ENCODE measurements at places on chromosomes 13 and 19.

- no peak for DNase-seq
These were observed 77.2 kb upstream of the ANKRD10 start for GRCh38 chr13:110991991-110992508.

- no peak for DNase-seq
These were observed 33.9 kb downstream of the GPR12 start for GRCh38 chr13:26726684-26727083.

GRCh38 chr19:39126312-39127187, 964 bp downstream of the PAK4 start:
- DNase-seq = no peak

GRCh38 chr19:8665468-8666213, 33.0 kb downstream of the ACTL9 start:
- DNase-seq = no peak

DNA sequence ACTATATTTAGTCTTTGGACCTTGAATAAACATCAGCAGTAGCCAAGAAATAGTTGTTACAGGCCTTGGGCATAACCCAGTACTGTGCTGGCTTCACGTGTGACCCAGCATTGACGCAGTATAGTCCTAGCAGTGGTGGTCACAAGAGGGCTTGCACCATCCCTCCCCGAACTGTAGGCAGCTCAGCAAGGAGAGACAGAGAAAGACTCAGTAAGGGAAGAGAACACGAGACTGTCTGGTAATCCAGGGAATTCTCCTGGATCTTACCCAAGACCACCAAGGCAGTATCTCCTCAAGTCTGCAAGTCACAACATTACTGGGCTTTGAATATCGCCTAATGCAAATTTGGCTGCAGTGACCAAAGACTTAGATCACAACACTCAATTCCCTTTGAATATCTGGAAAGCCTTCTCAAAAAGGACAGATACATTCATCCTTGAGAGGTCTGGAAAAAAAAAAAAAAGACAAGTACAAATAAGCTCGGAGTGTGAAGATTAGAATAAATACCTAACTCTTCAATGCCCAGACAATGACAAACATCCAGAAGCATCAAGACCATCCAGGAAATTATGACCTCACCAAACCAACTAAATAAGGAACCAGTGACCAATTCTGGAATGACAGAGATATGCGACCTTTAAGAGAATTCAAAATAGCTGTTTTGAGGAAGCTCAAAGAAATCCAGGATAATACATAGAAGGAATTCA, 39.7 kb downstream of the CAB39L start:
- DNase-seq = no peak

GRCh38 chr19:18683958-18684641, 620 bp downstream of the CRTC1 start:
- no peak for DNase-seq

- peak; percentile 48 for DNase-seq
These were observed 87.4 kb upstream of the UBL3 start for GRCh38 chr13:29937841-29938240.

- peak; percentile 77 for DNase-seq
These were observed 18.5 kb downstream of the LMTK3 start for GRCh38 chr19:48492925-48493717.

- no peak for DNase-seq
These were observed 503.0 kb downstream of the DCT start for GRCh38 chr13:93976528-93976927.

- DNase-seq = no peak
These were observed 423.1 kb downstream of the FGF14 start for GRCh38 chr13:101978552-101979315.

- no peak for DNase-seq
These were observed 15.5 kb upstream of the ZNF835 start for GRCh38 chr19:56687031-56687430.

GRCh38 chr13:82713687-82714405, 1168.4 kb downstream of the SLITRK1 start:
- DNase-seq = no peak

DNA sequence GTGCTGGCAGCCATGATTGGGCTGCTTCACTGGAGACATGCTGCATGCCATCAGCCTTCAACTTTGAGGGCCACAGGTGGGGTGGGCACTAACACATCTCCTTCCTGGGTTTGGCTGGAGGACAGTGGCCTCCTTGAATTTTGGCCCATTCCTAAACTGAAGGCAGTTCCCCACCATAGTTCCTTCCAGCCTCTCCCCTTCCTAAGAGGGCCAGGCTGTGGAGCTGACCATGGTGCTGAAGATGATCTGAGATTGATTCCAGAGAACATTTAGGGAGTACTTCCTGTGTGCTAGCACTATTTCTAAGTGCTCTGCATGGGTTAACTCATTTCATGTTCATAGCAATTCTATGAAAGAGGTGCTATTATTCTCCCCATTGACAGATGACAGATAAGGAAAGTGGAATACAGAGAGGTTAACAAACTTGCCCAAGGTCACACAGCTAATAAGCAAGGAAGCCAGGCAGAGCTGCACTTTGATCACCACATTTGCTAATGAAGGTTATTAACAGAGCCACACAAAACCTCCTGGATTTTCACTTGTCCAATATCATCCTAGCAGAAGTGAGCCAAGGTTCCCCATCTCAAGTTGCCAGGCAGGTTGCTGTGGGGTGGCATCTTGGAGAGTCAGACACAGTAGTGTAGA, 175.3 kb downstream of the ZIC5 start:
- no peak for DNase-seq
